AG04450 (cell line): ENCODE measurements at places on chromosomes 12 and 14.

DNA sequence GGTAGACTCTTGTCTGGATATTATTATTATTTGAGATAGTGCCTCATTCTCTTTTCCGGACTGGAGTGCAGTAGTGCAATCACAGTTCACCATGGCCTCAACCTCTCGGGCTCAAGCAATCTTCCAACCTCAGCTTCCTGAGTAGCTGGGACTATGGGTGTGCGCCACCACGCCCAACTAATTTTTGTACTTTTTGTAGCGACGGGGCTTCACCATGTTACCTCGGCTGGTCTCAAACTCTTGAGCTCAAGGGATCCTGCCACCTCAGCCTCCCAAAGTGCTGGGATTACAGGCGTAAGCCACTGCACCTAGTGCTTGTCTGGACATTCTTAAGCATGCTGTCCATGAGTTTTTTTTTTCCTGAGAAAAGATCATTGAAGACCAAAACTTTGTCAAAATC lies 498.9 kb upstream of the RGS6 start:
- no peak for DNase-seq

DNA sequence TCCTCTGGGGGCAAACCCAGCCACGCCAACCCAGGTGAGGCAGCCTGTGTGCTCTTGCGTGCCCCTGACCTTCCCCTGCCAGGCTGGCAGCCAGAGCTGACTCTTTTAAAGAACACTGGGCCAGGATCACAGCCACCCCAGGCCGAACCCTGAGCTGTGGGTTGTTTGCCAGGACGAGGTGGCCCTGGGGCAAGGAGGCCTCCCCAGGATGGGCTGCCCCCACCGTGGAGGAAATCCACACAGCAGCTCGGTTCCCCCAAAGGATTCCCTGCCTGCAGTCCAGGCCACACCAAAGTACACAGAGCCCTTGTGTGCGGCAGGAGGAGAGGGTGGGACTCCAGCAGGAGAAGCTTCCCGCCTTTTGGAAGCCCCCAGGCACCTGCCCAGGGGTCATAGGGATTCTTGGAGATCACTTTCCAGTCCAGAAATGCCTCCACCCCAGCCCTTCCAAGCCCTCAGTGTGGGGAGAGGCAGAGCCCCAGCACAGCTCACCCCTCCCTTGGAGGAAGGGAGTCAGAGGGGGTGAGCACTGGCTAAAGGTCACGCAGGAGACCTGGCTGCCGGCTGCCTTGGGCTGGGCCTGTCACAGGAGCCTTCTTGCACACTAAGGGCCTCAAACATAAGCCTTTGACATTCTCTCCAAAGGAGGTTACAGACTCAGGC lies 115.6 kb downstream of the CALM1 start:
- no peak for DNase-seq

DNA sequence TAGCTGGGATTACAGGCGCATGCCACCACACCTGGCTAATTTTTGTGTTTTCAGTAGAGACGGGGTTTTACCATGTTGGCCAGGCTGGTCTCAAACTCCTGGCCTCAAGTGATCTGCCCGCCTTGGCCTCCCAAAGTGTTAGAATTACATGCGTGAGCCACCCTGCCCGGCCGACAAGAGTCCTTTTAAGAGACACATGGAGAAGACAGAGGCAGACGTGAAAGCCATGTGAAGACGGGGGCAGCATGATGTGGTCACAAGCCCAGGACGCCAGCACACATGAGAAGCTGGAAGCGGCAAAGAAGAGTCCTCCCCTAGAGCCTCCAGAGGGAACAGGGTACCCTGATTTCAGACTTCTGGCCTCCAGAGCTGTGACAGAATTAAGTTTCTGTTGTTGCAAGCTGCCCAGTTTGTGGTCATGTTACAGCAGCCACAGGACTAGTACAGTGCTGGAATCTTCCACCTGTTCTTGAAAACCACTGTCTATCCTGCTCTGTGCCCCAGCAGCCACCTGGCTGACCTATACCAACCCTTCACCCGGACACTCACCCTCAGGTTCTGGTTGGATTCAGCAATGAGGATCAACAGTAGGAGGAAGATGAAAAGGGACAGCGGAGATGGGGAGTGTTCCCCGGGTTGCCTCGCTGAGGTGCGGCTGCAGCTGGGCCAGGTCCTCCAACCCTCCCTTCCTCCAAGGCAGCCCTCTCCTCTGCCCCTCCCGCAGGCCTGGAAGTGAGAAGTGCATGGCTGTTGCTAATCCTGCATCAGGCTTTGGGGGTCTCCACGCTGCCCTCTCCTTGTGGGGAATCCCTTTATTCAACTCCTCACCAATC lies 16.9 kb downstream of the VPS37B start:
- no peak for DNase-seq

- no peak for DNase-seq
These were observed 125.7 kb downstream of the CRADD start for GRCh38 chr12:93802698-93803423.
